H1 (cell line): ENCODE measurements at places on chromosomes 3 and 15.

DNA sequence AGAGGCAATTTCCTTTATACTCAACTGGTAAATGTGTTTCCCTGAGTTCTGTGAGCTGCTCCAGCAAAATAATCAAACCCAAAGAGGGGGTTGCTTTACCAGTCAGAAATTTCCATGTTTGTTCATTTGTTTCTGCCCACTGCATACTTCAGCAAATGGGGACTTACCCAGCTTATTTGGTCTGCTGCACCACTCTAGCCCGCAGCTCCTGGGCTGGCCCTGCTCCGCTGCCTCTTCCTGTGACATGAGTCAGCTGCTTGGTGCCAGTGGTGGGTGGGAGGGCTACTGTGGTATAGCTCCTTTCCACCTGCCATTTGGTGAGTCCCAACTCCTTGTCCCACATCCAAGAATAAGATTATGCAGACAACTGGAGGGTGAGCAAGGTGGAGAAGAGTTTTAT, 644.2 kb downstream of the MCTP2 start:
- no peak overlapping the region for H3K4me3 ChIP-seq
- H3K27ac ChIP-seq, result no peak overlapping the region
- H3K4me1 ChIP-seq, result no peaks in the 10 kb centered on the region
- H3K27me3 ChIP-seq, result no peaks in the 10 kb centered on the region
- H3K36me3 ChIP-seq, result no peaks in the 10 kb centered on the region
- DNase-seq, result no peak

DNA sequence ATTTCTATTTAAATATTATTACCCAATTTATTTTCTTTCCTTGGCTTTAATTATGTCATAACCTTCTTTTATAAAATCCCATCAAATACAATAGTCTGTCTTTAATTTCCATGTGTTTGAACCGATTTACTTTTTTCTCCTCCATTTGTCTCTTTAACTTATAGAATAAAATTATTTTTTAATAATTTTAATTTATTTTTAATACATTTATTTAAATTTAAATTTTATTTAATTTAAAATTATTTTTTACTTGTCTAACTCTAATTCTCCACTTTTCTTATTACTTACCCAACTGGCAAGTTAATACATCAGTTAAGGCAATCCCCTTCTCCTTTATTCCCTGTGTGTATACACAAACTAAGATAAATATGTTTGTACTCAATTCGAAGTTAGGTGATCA, 817.6 kb upstream of the NR2F2 start:
- H3K27ac ChIP-seq, result no peak overlapping the region
- H3K4me1 ChIP-seq, result no peaks in the 10 kb centered on the region
- no peaks in the 10 kb centered on the region for H3K27me3 ChIP-seq
- no peak overlapping the region for H3K4me3 ChIP-seq
- no peak for DNase-seq

GRCh38 chr3:129013491-129013891, 12.4 kb downstream of the EFCC1 start:
- H3K4me1 ChIP-seq, result peaks cover 2% of the 10 kb centered on the region; the same call in 1 of the 2 replicates
- no peak overlapping the region for H3K27ac ChIP-seq
- no peaks in the 10 kb centered on the region for H3K36me3 ChIP-seq

- H3K27ac ChIP-seq, result no peak overlapping the region
- DNase-seq, result no peak
- H3K4me3 ChIP-seq, result no peak overlapping the region
- peaks cover 2% of the 10 kb centered on the region; the same call in 1 of the 2 replicates for H3K4me1 ChIP-seq
Observed at GRCh38 chr3:99859825-99860224, 42.2 kb downstream of the CMSS1 start.

DNA sequence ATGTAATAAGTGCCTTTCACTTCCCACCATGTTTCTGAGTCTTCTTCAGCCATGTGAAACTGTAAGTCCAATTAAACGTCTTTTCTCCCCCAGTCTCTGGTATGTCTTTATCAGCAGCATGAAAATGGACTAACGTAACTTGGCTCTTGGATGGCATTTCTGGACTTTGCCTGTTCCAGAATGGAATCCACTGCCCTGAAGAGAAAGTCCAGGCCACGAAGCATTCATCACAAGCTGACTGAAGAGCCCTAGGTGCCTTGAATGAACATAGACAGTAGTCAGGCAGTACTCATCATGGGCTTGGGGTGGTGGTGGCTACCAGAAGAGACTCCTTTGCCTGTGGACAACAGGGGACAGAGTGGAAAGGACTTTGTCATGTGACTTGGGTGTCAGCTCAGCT, 1505.0 kb downstream of the SI start:
- no peaks in the 10 kb centered on the region for H3K27me3 ChIP-seq
- H3K36me3 ChIP-seq, result no peaks in the 10 kb centered on the region
- H3K4me3 ChIP-seq, result no peak overlapping the region
- no peak overlapping the region for H3K27ac ChIP-seq
- H3K4me1 ChIP-seq, result no peaks in the 10 kb centered on the region
- DNase-seq, result no peak

DNA sequence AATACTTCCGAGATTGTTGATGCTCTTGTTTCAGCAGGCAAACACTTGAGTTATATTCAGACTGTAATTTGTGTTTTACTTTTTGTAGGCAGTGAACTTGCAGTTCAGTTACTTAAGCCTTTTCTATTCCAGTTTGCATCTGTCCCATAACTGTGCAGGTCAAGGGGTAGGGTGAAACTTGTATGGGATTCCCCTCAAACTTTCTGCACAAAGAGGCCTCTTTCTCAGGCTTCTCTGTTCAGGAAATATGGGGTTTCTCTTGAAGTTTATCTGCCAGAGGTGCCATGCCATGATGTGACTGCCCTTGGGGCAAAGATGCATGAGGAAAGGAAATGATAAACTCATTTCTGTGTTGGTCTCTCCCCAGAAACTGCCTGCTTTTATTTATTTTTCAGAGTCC, 66.7 kb downstream of the SLC24A1 start:
- no peak for DNase-seq
- no peak overlapping the region for H3K27ac ChIP-seq
- no peaks in the 10 kb centered on the region; the same call in 1 of the 2 replicates for H3K4me1 ChIP-seq

- no peak for DNase-seq
- no peak overlapping the region for H3K4me3 ChIP-seq
- H3K36me3 ChIP-seq, result no peaks in the 10 kb centered on the region
Observed at GRCh38 chr3:143192193-143192592, 72.6 kb downstream of the CHST2 start.

- no peaks in the 10 kb centered on the region for H3K4me1 ChIP-seq
- DNase-seq, result no peak
- no peak overlapping the region for H3K4me3 ChIP-seq
- H3K27ac ChIP-seq, result no peak overlapping the region
Observed at GRCh38 chr3:195849322-195850074, 37.8 kb upstream of the MUC4 start.

DNA sequence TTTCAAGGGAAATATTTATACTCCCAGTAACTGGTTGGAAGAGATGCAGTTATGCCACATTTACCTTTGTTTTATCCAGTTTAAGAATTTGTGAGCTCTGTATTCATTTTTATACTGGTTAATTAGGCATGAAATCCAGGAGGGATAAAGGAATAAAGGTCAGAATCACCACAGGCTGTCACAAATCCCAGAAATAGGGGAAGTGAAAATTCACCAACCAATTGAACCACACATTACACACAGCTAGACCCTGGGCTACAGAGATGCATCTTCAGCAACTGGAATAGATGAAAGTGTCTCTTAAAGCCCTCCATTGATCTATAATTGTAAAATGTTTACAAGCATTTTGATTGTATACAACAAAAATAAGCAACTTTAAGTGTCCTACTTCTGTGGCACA, 18.5 kb downstream of the SERPINI1 start:
- no peaks in the 10 kb centered on the region for H3K4me1 ChIP-seq
- H3K27ac ChIP-seq, result no peak overlapping the region
- H3K27me3 ChIP-seq, result no peaks in the 10 kb centered on the region
- H3K4me3 ChIP-seq, result no peak overlapping the region

DNA sequence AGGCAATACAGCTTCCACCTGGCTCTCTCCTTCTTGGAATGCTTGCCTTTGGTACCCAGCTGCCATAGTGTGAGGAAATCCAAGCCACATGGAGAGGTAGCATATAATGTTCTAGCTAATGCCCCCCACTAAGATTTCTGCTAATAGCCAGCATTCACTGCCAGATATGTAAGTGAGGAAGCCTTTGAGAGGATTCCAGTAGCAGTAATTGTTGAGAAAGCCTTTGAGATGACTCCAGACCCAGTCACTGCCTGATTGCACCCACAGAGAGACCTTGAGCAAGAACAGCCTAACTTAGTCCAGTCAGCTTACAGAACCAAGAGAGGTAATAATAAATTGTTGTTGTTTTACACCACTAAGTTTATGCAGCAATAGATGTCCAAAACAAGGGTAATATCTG, 63.1 kb downstream of the STRIT1 start:
- H3K4me1 ChIP-seq, result no peaks in the 10 kb centered on the region
- no peaks in the 10 kb centered on the region for H3K36me3 ChIP-seq
- H3K4me3 ChIP-seq, result no peak overlapping the region
- DNase-seq, result no peak

DNA sequence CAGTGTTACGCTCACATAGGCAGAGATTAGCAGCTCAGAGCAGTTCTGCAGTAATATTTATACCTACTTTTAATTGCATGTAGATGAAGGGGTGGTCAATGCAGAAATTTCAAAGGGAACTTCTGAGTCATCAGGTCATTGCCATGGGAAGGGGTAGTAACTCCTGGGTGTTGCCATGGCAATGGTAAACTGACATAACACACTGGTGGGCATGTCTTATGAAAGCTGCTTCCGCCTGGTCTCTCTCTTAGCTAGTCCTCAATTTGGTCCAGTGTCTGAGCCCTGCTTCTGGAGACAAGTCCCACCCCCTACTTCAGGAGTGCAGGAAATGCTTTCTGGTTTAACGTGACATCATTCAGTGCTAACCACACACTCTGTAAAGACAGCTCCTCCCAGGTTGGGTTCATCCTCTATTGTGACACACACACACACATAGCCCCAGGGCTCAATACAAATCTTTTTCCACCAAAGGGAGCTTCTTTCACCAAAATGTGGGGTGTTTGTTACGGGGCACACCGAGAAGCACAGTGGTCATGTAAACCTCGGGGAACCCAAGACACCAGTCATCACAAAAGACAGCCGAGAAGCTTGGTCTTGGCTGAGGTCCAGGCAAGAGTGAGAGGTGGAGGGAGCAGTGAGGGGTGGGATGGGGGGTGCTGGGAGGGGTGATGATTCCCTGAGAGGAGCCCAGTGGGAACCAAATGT, 74.5 kb downstream of the TLE3 start:
- no peaks in the 10 kb centered on the region for H3K36me3 ChIP-seq
- no peak for DNase-seq
- no peaks in the 10 kb centered on the region for H3K4me1 ChIP-seq
- no peak overlapping the region for H3K27ac ChIP-seq

DNA sequence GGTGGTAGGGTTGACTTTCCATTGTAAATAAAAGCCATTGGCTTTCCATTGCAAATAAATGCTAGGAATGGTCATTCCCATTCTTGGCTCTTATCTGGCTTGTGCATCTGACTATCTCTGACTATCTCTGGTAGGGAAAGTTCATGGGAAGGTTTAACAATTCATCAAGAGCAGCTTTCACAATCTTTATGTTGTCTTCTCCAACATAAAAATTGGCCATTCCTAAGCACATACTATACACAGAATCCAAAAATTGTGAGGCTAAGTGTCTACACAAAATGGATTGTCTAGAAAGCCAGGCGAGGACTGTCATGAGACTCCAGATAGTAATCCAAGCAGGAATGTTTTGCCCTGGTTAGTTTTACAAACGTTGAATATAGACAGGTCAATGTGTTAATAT, 54.4 kb upstream of the WNT5A start:
- H3K36me3 ChIP-seq, result no peaks in the 10 kb centered on the region
- H3K4me1 ChIP-seq, result peaks cover 10% of the 10 kb centered on the region
- peaks cover 4% of the 10 kb centered on the region; the same call in 1 of the 2 replicates for H3K27me3 ChIP-seq
- no peak for DNase-seq
- no peak overlapping the region for H3K27ac ChIP-seq

- no peak overlapping the region for H3K27ac ChIP-seq
- no peak for DNase-seq
- H3K36me3 ChIP-seq, result no peaks in the 10 kb centered on the region
- no peak overlapping the region for H3K4me3 ChIP-seq
- H3K27me3 ChIP-seq, result no peaks in the 10 kb centered on the region
- H3K4me1 ChIP-seq, result no peaks in the 10 kb centered on the region
Observed at GRCh38 chr3:170553788-170554757, 31.8 kb downstream of the SLC7A14 start.

GRCh38 chr15:31084176-31084575, 17.3 kb downstream of the TRPM1 start:
- H3K36me3 ChIP-seq, result no peaks in the 10 kb centered on the region
- DNase-seq, result no peak
- H3K27ac ChIP-seq, result no peak overlapping the region
- H3K4me3 ChIP-seq, result no peak overlapping the region

DNA sequence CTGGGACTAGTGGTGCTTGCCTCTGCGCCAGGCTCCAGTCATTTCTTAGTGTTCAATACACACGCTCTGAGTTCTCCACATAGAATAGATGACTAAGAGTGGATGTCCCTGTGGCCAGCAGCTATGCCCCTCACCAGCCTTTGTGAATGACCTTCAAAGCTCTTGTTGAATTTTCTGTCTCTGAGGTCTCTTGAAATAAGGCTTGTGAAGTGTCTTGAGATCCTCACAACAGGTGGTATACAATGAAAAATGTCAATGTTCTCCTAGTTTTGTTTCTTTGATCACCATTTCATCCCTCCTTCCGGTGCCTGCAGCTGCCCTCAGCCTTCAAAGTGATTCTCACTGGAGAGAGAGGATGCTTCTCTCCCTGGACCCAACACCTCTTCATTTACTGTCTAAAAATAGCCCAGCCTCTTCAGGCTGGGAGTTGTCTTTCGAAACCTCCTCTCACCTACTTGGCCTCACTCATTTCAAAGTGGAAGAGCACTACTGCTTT, 5.4 kb downstream of the MAPKBP1 start:
- H3K27me3 ChIP-seq, result no peaks in the 10 kb centered on the region
- no peak overlapping the region for H3K27ac ChIP-seq

GRCh38 chr3:5349343-5349742, 161.8 kb downstream of the EDEM1 start:
- no peaks in the 10 kb centered on the region for H3K36me3 ChIP-seq
- no peaks in the 10 kb centered on the region for H3K4me1 ChIP-seq
- DNase-seq, result no peak
- H3K4me3 ChIP-seq, result no peak overlapping the region

GRCh38 chr3:23159929-23160328, 43.2 kb upstream of the UBE2E2 start:
- no peak overlapping the region for H3K4me3 ChIP-seq
- H3K4me1 ChIP-seq, result no peaks in the 10 kb centered on the region; the same call in 1 of the 2 replicates
- no peaks in the 10 kb centered on the region for H3K36me3 ChIP-seq
- DNase-seq, result no peak

- DNase-seq, result no peak
- H3K36me3 ChIP-seq, result no peaks in the 10 kb centered on the region
- H3K4me1 ChIP-seq, result no peaks in the 10 kb centered on the region; the same call in 1 of the 2 replicates
- H3K4me3 ChIP-seq, result no peak overlapping the region
- H3K27ac ChIP-seq, result no peak overlapping the region
- H3K27me3 ChIP-seq, result no peaks in the 10 kb centered on the region
Observed at GRCh38 chr3:54719914-54720313, 207.9 kb downstream of the LRTM1 start.

GRCh38 chr3:57556459-57557084, 498 bp downstream of the PDE12 start:
- peak overlapping the region; percentile 66 for H3K4me3 ChIP-seq
- no peak for DNase-seq
- H3K27me3 ChIP-seq, result no peaks in the 10 kb centered on the region
- H3K4me1 ChIP-seq, result peaks cover 2% of the 10 kb centered on the region

- no peak overlapping the region for H3K4me3 ChIP-seq
- H3K36me3 ChIP-seq, result no peaks in the 10 kb centered on the region
- no peaks in the 10 kb centered on the region for H3K4me1 ChIP-seq
- no peaks in the 10 kb centered on the region for H3K27me3 ChIP-seq
- no peak for DNase-seq
Observed at GRCh38 chr3:73863546-73864079, 238.9 kb upstream of the PDZRN3 start.
